Activated CD8-positive, alpha-beta memory T cell treated with anti-CD3 and anti-CD28 coated beads for 1 hour (primary cell): ENCODE measurements at places on chromosomes 6 and 20.

DNA sequence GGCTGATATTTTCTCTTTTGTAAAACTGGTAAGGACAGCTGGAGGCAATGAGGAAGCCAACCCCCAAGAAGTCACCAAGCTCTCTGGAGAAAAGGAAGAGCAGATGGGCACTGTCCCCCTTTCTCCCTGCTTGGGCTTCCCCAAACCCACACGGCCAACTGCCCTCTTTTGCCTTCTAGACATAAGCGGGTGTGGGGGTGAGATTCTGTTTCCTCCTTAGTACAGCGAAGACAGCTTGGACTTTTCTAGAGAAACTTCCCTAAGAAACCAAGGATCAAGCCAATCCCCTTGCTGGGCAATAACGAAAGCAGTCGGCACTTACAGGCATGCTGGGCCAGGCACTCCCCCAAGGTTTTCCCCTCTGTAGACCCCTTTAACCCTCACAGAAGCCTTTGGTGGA, 110.3 kb downstream of the CDC5L start:
- DNase-seq: no peak

DNA sequence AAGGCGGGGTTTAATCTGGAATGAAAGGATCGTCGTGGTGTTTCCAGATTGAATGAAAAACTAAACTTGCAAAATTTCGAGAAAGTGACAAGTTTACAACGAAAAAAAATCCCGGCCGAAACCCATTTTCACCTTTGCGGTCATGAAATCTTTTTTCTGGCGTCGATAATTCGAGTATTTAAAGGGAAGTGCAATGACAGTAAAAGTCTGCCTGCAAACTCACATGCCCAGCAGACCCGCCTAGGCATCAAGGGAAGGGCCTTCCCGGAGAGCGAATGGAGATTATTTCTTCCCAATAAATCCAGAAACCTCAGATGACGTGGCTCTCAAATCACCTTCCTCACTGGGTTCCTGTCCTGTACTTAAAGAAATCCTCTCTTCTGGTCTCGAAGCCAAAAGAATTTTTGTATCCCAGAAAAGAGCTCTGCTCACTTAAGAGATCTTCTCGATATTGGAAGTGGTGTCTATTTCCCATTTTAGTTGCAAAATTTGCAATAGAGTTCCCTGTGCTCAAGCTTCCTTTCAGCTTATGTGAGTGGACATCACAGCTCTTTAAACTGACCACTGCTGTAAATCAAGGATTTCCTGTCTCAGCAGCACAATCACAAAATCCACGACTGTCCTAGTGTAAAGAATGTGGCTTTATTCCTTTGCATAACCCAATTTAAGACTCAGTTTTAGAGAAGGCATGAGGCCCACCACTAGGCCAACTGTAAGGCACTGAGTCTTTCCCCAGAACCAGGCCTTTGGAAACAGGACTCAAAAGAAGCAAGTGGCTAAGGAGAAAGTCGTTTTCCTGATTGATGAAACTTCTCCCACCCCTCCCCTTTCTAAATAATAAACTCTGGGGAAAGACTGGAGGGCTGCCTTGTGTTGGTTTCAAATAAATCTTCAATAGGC, 3.9 kb downstream of the OLIG3 start:
- DNase-seq: no peak

- DNase-seq: no peak
Measured at GRCh38 chr20:38180781-38181180, 15.7 kb upstream of the TGM2 start.

DNA sequence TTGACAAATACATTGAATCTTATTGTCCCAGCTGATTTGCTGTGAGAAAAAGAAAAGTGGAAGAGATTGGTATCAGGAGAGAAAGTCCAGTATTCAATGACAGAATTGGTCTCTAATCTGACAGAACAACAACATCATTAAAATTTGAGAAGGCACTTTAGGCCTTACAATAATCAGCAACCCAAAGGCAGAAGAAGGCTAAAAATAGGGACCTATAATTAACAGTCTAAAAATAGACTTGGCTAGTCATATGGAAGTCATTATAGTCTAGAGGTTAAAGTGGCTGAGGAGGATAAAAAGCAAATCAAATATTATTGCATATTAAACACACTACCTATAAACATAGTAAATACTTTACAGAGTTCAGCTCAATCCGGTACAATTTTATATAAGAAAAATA, 393.6 kb upstream of the JAG1 start:
- DNase-seq: no peak

DNA sequence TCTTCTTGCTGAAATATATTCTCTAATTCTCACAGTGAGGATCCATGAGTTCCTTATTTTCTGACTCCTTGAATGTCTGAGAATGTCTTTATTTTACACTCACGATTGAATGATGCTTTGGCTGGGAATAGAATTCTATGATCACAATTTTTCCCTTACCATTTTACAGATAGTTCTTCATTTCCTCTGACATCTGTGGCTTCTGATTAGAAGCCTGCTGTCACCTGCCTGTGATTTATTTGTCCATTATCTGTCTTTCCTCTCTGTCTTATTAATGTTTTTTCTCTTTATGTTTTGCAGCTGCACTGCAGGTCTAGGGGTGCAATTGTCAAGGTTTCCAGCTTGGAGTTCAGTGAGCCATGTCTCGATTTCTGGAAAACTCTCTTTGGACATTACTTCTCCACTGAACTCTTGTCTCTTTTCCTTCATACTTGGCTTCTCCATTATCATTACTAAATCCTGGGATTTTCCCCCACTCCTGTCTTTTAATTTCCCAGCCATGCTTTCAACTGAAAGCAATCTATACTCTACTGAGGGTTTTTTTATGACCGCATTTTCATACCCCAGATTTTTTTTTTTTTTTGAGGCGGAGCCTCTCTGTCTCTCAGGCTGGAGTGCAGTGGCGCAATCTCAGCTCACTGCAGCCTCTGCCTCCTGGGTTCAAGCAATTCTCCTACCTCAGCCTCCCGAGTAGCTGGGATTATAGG, 121.2 kb upstream of the PRND start:
- DNase-seq: no peak

DNA sequence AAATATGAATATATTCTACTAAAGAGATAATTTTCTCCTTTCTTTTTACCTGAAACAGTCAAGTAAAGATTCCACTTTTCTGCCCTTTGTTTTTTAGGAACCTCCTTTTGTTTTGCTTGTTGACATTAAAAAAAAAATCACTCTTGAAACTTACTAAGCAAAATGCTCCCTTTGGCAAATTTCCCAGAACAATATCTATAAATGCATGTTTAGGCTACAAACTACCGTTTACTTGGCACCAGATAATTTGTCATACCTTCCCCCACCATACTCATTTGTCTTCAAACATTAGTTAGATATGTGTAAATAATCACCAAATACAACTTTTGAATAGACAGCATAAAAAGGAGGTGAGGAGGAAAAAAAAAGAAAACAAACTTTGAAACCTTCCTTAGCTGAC, 604.7 kb downstream of the RFPL4B start:
- no peak for DNase-seq
